ENCODE measurements at places on chromosomes 1 and 21.

DNA sequence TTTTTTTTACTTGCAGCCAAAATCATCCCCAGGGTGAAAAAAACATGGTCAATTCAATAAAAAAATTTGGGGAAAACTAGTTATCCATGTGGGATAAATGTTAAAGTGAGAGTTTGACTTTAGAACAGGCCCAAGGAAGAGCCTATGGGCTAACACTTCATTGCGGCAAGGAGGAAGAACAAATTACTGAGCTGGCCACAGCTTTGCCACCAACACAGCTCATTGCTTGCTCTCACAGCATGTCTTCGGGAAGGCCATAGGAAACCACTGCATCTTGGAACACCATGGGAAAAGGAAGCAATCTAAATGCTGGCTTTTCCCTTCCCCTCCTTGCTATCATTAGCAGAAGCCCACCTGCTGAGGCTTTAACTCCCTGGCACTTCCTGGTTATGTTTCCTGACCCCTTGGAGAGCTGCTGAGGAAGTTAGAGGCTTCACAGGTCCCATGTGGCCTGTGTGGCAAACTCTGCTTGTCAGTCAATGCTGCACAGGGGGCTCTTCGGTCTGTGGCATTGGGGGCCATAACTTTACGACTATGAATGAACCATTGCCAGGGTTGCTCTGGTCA lies 86.0 kb downstream of the SLC25A24 start:
- DNase-seq, result no peak

DNA sequence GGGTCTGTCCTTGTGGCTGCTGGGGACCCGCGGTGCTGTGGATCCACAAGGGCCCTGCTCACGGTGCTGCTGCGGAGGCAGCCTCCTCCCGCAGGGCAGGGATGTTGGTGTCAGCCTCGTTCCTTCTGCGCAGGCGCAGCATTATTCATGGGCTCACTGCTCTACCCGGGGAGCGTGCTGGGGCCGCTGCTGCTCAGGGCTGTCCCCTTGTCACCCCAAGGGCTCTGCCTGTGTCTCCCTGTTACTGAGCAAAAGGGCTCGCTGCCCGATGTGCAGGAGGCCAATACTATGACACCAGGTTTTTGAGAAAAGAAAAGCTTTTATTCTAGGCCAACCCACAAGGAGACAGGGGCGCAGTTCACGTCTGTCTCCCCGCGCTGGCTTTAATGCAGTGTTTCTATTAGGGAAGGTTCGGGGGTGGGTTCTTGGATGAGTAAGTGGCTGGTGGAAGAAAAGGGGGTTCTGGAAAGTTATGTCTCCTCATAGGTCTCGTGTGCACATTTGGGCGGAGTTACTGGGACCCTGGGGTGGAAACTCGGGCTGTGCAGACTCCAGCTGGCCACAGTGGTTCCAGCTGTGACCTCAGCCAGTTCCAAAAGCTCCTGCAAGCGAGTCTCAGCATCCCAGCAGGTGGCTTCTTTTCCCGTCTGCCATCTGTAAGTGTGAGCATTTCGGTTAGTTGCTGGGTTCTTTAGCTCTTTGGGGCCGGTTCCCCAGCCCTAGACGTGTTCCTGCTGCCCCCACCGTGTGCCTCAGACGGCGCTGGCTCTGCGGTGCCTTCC lies 40.8 kb upstream of the LRRC3 start:
- DNase-seq, result no peak

- DNase-seq, result no peak
These were observed 193.4 kb downstream of the PRDM2 start for GRCh38 chr1:13893409-13893821.

GRCh38 chr1:100518023-100518422 lies 19.9 kb upstream of the GPR88 start:
- DNase-seq, result no peak

- no peak for DNase-seq
These were observed 1.6 kb downstream of the DRAXIN start for GRCh38 chr1:11693024-11693590.

GRCh38 chr1:107777664-107778047 lies 187.3 kb downstream of the VAV3 start:
- DNase-seq, result no peak

DNA sequence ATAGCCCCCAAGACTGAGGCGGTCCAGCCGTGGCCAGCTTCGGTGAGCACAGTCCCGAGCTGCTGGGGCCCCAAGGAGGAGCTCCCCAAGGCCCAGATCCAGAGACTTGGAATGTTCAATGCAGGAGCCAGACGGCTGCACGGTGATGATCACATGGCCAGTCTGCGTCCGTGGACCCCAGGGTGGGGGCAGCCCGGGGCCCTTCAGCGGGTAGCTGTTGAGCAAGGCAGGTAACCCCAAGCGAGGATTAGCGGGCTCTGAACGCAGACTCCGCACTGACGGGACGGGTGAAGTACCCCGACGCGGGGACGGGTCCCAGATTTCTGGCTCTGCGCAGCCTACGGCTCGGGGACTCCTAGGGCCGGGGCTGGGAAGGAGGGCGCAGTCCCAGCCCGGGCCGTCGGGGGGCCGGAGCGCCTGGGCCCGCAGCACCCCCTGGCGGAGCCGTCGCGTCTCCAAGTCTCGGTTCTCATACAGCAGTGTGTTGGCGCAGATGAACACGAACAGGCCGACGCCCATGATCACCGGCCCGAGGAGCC lies 2.7 kb downstream of the TMEM200B start:
- DNase-seq, result no peak

DNA sequence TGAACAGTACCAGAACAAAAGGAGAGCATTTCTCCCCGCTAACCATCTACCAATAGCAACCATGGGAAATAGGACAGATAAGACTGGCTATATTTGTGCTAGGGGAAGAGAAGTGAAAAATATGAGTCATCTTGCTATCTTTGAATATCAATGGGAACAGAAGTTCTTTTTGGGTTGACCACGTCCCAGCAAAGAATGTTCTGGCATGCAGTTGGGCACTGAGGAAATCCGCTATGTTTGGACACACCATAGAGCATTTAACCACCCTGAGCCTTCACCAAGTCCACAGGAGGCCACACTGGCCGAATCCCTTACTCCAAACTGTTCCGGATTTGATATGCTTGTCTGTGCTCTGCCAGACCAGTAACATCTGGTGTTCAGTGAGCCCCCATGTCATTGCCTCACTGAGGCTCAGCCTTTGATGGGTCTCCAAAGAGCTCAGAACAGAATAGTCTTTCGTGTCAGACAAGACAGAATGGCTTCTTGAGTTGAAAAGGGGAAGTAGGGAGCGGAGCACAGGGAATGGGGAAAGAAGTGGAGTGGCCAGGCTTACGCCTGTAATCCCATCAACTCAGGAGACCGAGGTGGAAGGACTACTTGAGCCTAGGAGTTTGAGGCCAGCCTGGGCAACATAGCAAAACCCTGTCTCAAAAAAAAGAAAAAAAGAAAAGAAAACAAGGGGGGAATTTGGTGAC lies 81.4 kb downstream of the SMYD2 start:
- DNase-seq, result no peak

DNA sequence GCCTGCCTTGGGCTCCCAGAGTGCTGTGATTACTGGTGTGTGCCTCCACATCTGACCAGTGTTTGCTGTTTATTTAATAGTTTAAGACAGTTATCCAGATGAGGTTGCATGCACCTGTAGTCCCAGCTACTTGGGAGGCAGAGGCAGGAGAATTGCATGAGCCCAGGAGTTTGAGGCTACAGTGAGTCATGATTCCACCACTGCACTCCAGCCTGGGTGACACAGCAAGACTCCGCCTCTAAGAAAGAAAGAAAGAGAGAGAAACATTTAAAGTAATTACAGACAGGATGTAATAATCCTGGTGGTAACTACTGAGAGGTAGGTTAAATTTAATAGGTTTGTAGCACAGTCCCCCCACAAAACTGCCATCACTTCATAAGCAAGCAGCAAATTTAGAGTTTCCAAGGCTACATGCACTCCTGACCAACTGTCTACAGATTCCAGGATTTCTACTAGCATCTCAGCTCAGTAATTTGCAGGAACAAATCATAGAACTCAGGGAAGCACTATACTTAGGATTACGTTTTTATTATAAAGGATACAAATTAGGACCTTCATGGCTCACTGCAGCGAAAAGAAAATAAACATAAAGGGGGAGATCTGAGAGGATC lies 89.6 kb downstream of the PKN2 start:
- DNase-seq, result peak; percentile 35

GRCh38 chr1:241639623-241640148 lies 483 bp downstream of the CHML start:
- no peak for DNase-seq

GRCh38 chr1:150764617-150765101 lies 919 bp downstream of the CTSS start:
- no peak for DNase-seq

DNA sequence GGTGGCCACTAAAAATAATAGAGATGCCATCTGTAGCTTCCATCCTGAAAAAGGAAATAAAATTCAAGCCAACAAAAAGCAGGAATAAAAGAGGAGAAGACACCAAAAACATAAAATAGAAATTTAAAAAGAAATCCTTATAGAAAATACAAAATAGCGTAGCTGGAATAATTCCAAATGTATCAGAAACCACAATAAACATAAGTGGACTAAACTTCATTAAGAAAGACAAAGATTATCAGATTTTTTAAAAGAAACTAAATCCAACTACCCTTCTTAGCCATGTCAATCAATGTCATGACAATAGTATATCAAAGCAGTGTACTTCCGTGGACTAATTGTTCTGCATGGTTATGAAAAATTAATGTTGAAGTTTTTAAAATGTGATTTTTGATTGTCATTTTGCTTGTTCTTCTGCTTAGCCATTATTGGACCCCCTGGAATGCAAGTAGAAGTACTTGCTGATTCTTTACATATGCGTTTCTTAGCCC lies 13.2 kb downstream of the IL10RB start:
- no peak for DNase-seq

- no peak for DNase-seq
These were observed 9.6 kb upstream of the NVL start for GRCh38 chr1:224339442-224340033.

GRCh38 chr1:93917302-93917701 lies 8.1 kb upstream of the GCLM start:
- DNase-seq, result no peak

- DNase-seq, result no peak
These were observed 110.8 kb downstream of the TSEN15 start for GRCh38 chr1:184162281-184162680.

GRCh38 chr1:204426474-204426873 lies 14.9 kb upstream of the PPP1R15B start:
- DNase-seq, result no peak

DNA sequence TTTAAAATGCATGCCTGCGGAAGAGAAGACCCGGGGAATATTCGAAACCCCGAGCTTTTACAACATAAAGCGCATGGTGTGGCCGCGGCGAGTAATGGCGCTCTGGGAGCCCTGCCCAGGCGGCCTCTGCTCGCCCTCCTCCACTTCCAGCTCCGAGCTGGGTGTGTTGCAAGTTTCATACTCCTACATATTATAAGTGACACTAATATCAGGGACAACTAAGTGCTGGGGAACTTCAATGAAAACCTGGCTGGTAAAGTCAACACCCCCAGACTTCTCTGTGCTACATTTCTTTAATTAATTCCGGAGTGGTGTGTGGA lies 11.8 kb downstream of the SIM2 start:
- no peak for DNase-seq

DNA sequence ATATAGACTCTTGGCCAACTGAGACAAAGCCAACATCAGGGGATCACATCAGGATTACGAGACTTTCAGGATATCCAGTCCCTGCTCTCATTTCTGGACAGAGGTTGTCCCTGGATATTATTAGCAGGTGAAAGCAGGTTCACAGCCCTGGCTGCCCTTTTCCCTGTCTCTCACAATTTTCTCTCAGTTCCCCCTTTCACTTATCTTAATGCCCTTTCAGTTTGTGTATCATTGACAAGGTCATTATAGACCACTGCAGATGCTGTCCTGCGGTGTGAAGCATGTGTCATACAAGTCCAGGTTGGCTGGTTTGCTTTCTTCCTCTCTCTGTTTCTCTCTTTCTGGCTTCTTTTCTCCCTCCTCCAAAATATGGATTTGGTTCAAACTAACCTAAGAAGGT lies 2.1 kb upstream of the KLHDC9 start:
- DNase-seq, result no peak

- DNase-seq, result no peak
These were observed 19.8 kb upstream of the VCAM1 start for GRCh38 chr1:100699744-100700143.

- no peak for DNase-seq
These were observed 21.3 kb upstream of the MNDA start for GRCh38 chr1:158809862-158810261.

DNA sequence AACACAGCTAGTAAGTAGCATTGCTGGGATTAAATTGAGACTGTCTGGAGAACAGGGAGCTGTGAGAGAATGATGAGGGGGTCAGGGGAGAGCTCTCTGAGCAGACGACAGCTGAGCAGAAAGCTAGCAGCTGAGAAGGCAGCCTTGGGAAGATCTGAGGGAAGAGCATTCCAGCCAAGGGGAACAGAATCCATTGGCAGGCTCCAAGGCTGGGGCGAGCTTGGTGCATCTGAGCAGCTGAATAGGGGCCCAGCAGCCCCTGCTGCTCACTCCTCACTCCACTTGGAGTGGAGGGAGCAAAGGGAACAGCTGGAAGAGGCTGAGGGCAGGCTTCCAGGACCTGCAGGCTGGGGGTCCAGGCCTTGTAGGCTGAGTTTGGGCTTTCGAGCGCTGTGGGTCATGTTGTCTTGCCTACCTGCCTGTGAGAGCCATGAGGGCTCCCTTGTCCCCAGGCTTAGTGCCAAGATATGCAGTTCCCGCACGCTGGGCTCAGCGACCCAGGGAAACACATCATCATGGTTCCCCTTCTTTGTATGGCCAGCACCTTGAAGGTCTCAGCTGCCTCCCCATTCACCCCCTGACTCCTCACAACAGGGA lies 10.5 kb downstream of the ACOT11 start:
- DNase-seq, result no peak

GRCh38 chr1:198923993-198924392 lies 285.2 kb downstream of the PTPRC start:
- DNase-seq, result no peak

DNA sequence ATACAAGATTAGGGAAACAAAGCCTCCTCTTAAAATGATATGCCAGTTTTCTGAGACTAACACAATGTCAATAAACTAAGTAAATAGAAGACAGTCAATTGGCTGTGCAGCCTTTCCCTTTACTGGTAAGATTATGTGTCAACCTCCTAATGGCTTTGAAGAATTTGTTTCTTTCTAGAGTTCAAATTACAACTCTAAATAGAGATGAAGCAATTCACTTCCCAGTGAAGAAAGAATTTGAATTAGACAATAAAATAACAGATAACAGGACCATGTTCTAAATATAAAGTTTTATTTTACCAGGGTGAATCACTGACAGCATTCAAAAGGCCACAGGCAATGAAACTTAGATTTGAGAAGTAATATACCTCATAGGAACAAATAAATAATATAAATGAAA lies 680.3 kb downstream of the PLA2G4A start:
- DNase-seq, result no peak

DNA sequence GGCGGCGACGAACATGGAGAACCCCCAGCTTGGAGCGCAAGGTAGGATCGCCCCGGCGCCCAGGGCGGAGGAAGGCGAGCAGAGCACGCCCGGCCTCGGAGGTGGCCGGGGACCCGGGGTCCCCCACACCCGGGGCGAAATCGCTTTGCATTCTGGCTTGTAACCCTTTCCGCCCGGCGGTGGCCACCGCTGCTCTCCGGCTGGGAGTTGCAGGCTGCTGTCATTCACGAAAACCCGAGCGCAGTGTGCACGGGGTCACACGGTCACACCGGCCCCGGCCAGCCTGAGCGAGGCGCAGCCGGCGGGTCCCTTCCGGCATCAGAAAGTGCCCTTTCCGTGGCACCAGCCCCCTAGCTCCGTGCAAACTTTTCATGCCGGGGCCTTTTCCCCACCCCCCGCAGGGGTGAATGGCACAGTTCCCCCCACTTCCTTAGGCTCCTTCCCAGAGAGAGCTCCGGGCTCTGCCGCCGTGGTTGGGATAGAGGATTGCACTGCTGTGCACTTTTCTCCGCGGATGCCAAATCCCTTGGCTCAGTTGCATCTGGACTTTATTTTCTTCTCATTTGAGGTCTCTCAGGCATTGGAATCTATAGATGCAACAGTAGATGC lies 802 bp downstream of the KAZN start:
- DNase-seq, result no peak

Data from Panc1 (cell line).